ENCODE measurements at places on chromosomes 2 and 18.

GRCh38 chr2:182504903-182505302 lies 78.1 kb upstream of the PDE1A start:
- no peak for DNase-seq

DNA sequence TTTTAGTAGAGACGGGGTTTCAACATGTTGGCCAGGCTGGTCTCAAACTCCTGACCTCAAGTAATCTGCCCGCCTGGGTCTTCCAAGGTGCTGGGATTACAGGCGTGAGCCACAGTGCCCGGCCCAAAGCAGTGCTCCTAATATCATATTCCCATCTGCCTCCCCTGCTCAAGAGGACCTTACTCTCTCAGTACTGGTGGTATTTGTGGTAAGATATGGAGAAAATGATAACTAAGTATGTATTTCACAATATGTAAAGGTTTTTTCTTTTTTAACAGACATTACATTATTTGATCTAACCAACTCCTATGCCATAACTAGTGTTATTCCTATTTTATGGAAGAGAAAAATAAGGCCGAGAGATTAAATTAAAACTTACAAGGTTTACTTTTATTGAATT lies 201.0 kb downstream of the CAMKMT start:
- no peak for DNase-seq

- DNase-seq, result no peak
These were observed 120.6 kb downstream of the NDUFA10 start for GRCh38 chr2:239904496-239904895.

GRCh38 chr2:6452702-6453481 lies 412.8 kb downstream of the CMPK2 start:
- DNase-seq, result no peak

DNA sequence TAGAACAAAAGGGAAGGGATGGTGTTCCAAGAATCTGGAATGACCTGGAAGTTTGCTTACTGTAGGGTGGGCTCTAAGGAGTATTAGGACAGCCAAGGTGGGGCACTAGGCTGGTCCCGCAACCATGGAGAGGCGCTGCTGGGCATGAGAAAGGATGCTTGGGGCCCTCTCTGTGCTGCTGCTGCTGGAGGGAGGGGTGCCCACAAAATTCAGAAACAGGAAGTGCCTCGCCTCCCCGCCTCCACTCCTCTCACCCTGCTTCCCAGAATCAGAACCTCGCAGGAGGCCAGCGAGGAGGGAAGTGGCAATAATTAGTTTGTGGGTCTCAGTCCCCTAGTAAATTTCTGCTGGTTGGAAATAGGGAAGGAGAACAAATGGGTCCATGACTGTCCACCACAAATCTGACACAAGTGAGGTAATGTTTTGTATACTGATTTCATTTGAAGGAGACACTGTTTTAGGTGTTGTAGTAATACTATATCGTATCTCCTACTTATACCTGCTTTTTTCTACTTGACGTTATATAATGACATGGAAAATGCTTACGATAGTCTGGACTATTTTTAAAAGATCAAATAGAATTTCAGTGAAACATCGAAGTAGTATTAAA lies 7.9 kb upstream of the PDCL3 start:
- DNase-seq, result no peak

DNA sequence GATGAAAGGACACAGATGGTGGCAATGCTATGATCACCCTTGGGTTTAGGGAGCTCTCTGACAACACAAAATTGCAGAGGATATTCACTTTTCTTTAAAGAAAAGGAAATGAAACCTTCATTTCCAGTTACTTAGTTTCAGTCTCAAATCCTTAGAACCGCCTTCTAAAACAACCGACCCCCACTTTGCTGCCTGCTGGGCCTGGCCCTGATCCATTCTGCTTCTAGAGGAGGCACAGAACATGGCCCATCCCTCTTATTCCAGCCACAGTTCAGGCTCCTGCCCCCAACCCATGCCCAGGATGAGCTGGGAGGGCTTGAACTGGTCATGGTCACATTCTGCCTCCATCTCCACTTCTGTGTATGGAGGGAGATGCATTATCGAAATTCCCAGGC lies 311.6 kb downstream of the EN1 start:
- DNase-seq, result no peak

GRCh38 chr18:48948112-48949049 lies 2.4 kb downstream of the SMAD7 start:
- DNase-seq, result no peak

- no peak for DNase-seq
These were observed 16.2 kb downstream of the SETBP1 start for GRCh38 chr18:44696892-44697291.

- DNase-seq, result peak; percentile 77
These were observed 7.6 kb upstream of the MSTN start for GRCh38 chr2:190069936-190070696.

GRCh38 chr2:78768016-78768415 lies 257.5 kb upstream of the REG3G start:
- no peak for DNase-seq

- DNase-seq, result no peak
These were observed 10.4 kb upstream of the ST8SIA5 start for GRCh38 chr18:46767217-46767616.

DNA sequence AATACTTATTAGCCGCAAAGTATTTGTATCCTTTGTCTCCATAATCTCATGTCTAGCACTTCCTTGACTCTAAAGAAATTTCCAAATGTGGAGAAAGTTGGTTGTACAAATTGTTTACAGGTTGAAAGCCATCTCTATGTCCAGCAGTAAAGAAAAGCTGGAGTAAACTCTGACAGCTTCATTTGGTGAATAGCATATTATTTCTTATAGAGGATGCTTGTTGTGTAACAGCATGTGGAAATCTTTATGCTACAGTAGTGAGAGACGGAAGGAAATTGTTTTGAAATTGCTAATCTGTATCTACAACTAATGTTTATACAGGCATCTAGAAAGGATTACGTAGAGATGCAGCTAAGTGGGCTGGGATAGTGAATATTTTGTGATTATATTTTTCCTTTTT lies 78.5 kb downstream of the UGGT1 start:
- DNase-seq, result no peak

- no peak for DNase-seq
These were observed 27.5 kb upstream of the CD28 start for GRCh38 chr2:203678971-203679370.

- DNase-seq, result no peak
These were observed 54.2 kb downstream of the MRPL35 start for GRCh38 chr2:86253424-86253823.

- no peak for DNase-seq
These were observed 64.7 kb upstream of the ASAP2 start for GRCh38 chr2:9141706-9142460.

GRCh38 chr2:219687882-219688559 lies 60.6 kb downstream of the SLC4A3 start:
- no peak for DNase-seq

GRCh38 chr2:215003001-215003400 lies 135.4 kb downstream of the ABCA12 start:
- no peak for DNase-seq

DNA sequence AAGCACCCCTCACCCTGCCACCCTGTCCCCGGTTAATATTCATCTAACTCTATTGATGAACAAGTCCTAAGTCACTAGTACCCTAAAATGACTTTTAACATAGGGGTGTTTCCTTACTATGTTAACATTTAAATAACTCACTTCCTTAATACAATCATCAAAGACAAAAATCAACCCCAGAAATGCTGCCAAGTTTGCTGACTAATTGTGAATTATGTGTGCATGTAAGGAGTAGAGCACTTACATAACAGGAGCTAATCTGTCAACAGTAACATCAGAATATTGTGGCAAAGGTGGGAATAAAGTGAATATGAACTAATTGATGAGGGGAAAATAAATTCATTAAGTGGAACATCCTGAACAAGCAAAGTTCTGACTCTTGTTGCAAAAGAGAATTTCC lies 81.4 kb upstream of the ERBB4 start:
- no peak for DNase-seq

DNA sequence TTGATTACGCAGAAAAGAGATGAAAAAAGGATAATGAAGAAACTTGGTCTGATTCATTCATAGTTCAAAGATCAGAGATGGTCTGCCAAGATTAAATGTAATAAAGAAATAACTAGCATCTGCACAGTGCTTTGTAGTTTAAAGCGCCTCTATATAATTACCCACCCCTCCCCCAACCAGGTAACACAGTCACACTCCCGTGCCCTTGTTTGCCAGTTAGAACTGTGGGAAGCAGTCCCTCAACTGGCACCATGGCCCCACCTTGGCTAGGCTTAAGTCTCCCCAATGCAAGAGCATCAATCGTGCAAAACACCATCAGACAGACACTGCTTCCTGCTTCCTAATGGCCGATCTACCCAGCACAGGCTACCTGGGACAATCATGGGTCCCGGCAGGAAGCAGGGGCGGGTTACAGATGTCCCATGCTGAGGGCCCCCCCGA lies 11.6 kb downstream of the ADCY3 start:
- DNase-seq, result no peak

DNA sequence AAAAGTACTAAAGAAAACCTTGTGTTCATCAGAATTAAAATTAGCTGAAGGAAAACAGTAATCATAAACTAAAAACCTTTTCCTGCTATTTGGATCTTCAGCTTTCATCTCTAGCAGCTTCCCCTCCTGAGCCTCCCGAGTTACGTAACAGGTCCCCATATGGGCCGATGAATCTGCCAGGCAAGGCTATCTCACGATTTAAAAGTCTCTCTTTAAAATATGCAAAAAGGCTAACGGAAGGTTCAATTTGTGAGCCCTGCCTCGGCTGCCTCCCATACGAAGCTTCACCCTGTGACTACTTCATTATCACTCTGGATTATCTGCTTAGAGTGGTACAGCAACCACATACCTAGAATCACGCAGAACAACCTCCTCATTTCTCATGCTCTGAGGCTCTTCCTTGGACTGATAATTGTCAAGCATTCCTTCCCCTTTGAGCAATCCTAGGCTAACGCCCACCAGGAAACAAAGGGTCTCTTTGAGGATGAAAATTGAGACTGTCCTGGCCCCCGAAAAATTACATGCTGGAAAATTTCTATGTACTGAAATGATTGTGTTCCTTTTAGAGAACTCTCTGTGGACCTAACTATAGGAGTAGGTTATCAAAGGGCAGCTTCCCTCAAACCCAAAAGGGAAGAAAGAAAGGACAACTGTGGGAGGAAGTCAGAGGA lies 147.4 kb downstream of the ZEB2 start:
- no peak for DNase-seq

DNA sequence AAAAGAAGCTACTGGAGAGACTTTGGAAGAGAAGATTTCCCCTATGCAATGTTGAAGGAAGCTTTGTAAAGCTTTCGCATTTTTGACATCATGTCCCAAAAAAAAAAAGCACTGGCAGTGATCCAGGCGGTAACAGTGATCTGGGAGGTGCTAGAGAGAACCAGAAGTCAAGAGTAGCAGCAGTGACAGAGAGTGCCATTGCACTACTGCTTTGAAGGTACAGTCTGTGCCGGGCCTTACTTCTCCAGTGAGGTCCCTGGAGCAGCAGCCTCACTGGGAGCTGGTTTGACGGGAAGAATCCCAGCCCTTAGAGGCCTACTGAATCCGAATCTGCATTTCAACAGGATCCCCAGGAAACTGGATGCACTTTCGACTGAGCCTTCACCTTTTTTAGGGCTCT lies 50.9 kb upstream of the ATL2 start:
- DNase-seq, result no peak

DNA sequence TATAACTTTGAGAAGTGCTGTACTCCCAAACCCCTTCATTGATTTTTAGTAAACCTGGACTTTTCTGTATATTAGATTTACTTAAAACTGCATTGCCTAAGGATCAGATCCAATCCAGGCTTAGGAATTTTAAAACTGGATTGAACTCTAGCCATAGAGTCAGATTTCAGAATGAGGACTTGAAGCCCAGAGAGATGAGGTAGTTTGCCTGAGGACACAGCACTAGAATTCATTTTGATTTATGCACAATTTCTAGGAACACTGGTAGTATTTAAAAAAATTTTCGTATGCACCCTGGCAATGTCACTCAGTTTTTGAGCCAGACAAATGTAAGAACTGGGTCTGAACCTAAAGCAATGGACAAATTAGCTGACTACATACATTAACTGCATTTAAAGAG lies 144.9 kb downstream of the KCTD1 start:
- no peak for DNase-seq

- no peak for DNase-seq
These were observed 215.6 kb downstream of the MTX2 start for GRCh38 chr2:176484838-176485237.

DNA sequence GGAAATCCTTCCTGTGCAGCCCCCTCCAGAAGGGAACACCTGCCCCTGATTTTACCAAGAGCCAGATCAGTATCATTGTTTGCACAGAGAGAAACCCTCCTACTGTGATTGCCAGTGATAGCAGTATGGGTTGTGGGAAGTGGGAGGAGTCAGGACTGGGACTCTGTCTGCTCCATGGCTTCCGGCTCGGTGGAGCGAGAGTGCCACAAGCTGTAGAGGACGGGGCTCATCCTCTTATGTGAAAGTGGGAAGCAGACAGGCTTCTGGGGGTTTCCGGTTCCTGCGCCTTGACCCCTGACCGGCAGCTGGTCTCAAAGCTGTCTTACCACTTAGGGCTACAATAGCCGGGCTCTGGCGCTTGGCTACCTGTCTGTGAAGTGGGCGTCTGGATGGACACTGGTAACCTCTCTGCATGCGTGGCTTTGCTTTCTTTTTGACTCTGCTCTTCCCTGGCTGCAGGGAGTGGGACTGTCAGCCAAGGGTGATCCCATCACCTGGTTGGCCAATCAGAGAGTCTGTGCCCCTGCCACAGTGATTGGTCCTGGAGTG lies 79.7 kb downstream of the BCL2L11 start:
- no peak for DNase-seq

GRCh38 chr18:57029761-57030160 lies 117.1 kb upstream of the BOD1L2 start:
- DNase-seq, result peak; percentile 1

DNA sequence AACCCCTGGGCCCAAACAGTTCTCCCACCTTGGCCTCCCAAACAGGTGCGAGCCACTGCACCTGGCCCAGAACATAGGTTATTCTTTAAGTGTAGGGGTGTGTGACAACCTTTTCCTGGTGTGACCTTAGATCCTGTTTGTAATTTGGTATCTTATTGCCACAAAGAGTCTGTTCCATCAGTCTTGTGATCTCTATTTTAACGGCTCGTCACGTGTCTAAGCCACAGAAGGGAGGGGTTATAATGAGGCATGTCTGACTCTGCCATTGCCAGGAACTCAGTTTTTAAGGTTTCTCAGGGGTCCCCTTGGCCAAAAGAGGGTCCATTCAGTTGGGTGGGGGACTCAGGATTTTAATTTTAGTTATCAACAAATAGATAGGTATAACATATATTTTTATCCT lies 4.4 kb upstream of the ALS2 start:
- DNase-seq, result no peak

Data from SW 1271 (cell line).